ENCODE measurements at places on chromosomes 13 and 19.
A peak's percentile ranks its signal among the peaks of the same experiment; 100 is the strongest.

GRCh38 chr19:14394167-14394566 is 12.9 kb downstream of the ADGRE5 start:
- DNase-seq = no peak

DNA sequence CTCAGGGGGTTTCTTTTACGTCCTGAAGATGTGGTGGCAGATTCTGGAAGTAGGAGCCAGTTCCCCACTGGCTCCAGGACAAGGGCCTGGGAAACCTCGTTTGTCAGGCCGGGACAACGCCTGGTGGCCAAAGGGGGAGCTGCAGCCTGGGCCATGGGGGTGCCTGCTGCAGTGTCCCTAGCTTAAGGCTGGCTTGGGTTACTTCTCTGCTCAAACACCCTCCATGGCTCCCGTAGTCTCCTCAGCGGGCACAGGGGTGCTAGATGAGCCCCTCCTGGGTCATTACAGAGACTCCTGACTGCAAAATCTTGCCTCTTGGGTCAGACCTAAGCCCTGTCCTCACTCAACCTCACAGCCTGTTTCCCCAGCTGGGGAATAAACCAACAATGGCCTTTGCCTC is 14.7 kb downstream of the CILP2 start:
- peak; percentile 56 for DNase-seq

- DNase-seq = no peak
Measured at GRCh38 chr19:48600679-48601417, 5.7 kb upstream of the SPACA4 start.

GRCh38 chr19:2727640-2727944 is 6.4 kb upstream of the DIRAS1 start:
- no peak for DNase-seq

GRCh38 chr13:101429733-101430132 is 13.4 kb upstream of the NALCN start:
- DNase-seq = no peak

DNA sequence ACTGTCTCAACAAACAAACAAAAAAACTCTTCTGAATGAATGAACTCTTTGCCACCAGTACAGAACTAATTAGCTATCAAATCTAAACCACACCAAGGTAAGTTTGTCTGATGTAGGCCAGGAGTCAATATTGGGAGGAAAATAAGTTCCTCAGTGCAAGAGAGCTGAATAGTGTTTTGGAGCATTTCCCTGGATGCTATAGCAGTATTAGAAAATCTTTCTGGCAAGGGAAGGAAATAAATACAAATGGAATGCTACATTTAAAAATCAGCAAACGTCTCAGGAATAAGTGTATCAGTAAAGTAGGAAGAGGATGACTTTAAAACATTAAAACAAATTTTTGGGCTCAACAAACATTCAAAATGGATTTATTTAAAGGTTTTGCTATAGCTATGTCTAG is 81.3 kb upstream of the TMTC4 start:
- no peak for DNase-seq

- DNase-seq = no peak
Measured at GRCh38 chr19:39864118-39864517, 17.9 kb upstream of the FBL start.

GRCh38 chr19:4713384-4713951 is 10.2 kb downstream of the DPP9 start:
- DNase-seq = no peak

DNA sequence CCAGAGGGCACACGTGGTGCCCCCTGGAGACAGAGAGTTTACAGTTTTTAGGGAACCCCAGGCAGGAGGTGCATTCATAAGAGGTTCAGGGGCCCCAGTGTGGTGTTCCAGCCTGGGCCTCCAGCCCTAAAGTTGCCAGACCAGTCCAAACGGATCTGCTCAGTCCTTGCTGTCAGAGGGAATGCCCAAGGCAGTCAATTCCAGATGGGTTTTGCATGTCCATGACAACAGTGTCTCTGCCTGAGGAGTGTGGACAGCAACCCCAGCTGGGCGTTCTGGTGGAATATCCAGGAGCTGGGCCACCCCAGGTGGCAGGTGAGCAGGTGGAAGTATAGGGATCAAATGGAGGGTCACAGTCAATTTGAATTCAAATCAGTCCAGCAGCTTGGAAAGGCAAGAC is 25.3 kb downstream of the FBXO27 start:
- DNase-seq = no peak

Data from activated T-cell treated with anti-CD3 and anti-CD28 coated beads, Interleukin-2, amount 50 U/mL, for 48 hours (primary cell).